ENCODE measurements at places on chromosomes 2 and 18.

GRCh38 chr2:192026059-192026824 lies 168.5 kb downstream of the TMEFF2 start:
- no peak for DNase-seq

GRCh38 chr2:6683516-6683915 lies 182.2 kb downstream of the CMPK2 start:
- no peak for DNase-seq

DNA sequence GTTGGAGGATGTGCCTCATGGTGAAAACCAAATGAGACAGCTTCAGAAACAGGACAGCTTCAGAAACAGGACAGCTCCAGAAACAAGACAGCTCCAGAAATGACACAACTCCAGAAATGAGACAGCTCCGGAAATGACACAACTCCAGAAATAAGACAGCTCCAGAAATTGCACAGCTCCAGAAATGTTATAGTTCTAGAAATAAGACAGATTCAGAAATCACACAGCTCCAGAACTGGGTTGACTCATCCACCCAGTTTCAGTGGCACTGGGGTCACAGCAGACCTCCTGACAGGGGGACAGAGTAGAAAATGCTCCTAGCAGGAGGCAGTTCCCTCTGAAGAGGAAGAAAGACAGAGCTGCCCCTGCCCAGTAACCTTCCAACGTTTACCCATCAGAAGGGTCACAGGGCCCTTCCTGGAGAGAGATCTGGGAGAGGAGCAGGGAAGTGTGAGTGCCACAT lies 26.9 kb upstream of the COL6A3 start:
- no peak for DNase-seq

- DNase-seq: no peak
These were observed 150.5 kb upstream of the XPO1 start for GRCh38 chr2:61688369-61689334.

DNA sequence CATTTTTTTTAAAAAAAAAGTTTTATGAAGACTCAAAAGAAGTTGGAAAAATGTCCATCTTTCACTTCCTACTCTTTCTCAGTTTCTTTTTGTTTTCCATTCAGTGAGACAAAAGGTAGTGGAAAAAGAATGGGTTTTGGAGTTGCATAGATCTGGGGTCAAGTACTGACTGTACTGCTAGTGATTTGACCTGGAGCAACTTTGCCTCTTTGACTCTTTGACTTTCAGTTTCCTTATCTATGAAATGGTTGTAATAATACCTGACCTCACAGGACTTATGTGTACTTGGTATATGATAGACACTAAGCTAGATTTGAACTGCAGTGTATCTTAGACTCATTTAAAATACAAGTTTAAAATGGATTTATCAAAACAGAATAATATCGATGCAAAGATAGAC lies 3.5 kb upstream of the KCNE4 start:
- DNase-seq: no peak

DNA sequence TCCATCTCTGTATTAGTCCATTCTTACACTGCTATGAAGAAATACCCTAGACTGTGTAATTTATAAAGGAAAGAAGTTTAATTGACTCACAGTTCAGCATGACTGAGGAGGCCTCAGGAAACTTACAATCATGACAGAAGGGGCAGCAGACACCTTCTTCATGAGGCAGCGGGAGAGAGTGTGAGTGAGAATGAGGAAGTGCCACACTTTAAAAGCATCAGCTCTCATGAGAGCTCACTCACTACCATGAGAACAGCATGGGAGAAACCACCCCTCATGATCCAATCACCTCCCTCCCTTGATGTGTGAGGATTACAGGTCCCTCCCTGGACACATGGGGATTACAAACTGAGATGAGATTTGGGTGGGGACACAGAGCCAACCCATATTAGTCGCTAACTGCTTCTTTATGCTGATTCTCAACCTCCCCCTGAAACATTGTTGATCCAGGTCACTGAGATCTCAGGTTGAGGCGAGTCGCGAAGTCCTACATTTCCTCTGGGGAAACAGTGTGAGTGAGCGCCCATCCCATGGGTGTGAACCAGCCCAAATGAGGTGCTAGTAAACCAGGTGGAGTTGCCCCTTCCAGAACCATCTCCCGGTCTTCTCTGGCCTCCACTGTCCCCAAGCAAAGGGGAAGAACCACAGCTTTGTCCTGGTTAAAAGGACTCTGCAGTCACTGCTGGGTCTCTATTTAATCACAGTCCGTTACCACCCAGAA lies 123.8 kb downstream of the CAPN13 start:
- no peak for DNase-seq

GRCh38 chr2:5472673-5473072 lies 219.5 kb upstream of the SOX11 start:
- no peak for DNase-seq

DNA sequence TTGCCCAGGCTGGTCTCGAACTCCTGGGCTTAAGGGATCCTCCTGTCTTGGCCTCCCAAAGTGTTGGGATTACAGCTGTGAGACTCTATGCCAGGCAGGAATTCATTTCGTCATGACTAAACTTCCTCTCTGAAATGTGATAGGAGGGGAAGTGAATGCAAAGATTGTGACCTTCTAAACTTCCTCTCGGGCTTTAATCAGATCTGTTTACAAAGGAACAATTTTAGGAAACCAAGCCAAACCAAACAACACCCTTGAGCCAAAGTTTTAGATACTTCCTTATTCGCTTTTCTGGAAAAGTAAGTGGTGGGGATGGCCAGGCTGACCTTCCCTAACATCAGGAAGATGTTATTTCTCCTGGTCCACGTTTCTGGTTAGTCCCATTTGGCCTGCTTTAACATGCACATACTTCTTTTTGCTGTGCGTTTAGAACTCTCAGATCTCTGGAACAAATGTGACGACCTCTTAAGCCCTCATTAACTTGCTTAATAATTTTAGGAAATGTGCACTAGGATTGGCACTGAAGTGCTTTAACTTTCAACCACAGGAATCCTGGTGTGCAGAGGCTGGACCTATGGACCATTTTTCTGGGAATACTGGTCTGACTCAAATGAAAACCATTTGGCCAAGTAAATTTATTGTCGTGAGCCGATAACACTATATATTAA lies 33.2 kb upstream of the YES1 start:
- no peak for DNase-seq

DNA sequence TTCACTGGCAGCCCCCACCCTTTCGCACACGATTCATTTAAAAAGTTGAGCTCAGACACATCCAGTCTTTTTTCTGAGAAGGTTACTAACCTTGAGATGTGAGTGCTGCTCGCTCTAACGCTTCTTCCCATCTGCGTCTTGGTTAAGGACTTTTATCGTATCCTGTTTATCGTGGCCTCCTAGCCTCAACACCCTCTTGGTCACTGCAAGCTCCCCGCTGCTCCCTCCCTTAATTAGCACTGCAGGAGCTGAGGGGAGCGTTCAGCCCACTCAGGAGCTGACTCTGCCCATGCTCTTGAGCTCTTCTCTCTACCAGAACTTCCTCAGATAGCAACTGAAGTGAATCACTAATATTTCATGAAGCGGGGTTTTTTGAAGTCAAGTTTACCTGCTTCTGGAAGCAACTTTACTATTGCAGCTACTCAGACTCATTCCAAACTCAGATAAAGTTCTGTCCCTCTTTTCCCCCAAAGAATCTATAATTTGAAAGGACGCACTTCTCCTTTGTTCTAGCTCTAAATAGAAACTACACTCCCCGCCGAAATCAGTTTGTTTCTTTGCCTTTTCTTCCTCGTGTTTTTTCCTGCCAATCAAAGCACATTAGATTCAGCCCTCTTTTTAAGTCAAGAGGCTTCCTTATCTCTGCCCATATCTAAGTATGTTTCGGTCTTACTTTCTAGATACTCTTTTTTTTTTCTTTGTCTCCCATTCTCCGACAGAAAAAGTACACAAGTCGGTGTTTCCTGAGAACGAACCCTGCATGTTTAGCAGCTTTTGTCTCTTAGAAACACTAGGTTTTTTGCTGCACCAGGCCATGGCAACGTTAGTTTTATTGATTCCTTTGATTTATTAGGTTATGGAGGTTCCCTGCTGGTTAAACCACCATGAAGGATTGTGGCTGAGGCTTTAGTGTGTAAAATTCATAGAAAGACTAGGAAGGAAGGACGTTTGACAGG lies 9.3 kb upstream of the CD226 start:
- no peak for DNase-seq

- no peak for DNase-seq
These were observed 105.3 kb downstream of the GLI2 start for GRCh38 chr2:120840795-120841487.

DNA sequence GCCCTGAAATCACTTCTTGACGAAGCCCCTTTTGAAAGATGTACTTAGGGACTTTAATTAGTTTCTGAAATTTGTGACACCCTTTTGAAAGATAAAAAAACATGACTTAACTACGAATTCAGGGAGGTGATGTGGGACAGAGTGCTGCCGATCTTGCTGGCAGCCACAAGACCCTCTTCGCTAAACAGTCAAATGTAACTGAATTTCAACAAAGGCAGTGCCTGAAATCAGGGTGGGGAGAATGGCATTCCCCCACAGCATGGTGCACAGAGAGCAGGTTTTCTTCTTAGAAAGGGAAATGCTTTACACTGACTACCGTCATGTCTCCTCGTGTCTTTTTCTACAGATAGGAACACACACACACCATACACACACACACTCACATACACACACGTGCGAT lies 640.2 kb upstream of the POU3F3 start:
- no peak for DNase-seq

GRCh38 chr2:17912266-17912691 lies 33.8 kb downstream of the KCNS3 start:
- DNase-seq: no peak

- DNase-seq: no peak
These were observed 160.4 kb downstream of the NUP35 start for GRCh38 chr2:183284606-183285005.

GRCh38 chr2:172742931-172743540 lies 7.4 kb downstream of the RAPGEF4 start:
- no peak for DNase-seq

All from NCI-H187 (cell line).